Muscle of leg (tissue), 16 donors: ENCODE measurements at places on chromosomes 16 and 17. TPM values are rescaled to one million over a fixed set of nuclear protein-coding genes. Genes with fewer than 3 reads are reported as not detected.
A peak's percentile ranks its signal among the peaks of the same experiment; 100 is the strongest.

- peaks cover 28% of the 10 kb centered on the region for H3K36me3 ChIP-seq
- peak overlapping the region; percentile 4 for H3K27ac ChIP-seq
- H3K27me3 ChIP-seq = no peaks in the 10 kb centered on the region
Measured at GRCh38 chr17:58520843-58521430, 6.5 kb upstream of the MTMR4 start.

DNA sequence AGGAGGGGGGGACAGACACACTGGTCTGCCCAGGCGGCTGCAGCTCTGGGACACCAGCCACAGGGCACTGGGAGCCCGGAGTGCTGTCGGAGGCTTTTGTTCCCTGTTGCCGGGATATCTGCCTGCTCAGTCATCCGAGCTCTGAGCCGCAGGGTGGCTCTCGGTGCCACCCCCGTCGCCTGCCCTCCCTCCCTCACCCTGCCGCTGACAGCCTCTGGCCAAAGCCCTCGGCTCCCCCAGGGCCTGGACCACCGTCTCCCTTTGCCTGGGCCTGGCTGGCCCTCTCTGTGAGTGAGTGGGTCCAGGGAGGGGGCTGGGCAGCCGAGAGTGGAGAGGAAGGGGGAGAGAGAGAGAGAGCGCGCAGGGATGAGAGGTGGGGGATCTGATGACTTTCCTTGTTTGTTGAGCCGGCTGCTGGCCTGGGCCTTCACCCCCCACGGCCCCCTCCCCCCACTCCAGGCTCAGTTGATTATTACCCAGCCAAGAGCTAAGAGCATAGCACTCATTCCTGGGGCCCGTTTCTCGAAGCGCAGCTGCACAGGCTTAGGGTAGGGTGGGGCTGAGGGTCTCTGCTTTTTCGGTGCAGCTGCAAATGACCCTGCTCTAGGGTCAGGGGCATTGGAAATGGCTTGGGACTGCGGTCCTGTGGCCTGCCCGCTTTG, 2.7 kb downstream of the FOXJ1 start:
- H3K4me3 ChIP-seq = no peak overlapping the region
- peaks cover 96% of the 10 kb centered on the region for H3K27me3 ChIP-seq

DNA sequence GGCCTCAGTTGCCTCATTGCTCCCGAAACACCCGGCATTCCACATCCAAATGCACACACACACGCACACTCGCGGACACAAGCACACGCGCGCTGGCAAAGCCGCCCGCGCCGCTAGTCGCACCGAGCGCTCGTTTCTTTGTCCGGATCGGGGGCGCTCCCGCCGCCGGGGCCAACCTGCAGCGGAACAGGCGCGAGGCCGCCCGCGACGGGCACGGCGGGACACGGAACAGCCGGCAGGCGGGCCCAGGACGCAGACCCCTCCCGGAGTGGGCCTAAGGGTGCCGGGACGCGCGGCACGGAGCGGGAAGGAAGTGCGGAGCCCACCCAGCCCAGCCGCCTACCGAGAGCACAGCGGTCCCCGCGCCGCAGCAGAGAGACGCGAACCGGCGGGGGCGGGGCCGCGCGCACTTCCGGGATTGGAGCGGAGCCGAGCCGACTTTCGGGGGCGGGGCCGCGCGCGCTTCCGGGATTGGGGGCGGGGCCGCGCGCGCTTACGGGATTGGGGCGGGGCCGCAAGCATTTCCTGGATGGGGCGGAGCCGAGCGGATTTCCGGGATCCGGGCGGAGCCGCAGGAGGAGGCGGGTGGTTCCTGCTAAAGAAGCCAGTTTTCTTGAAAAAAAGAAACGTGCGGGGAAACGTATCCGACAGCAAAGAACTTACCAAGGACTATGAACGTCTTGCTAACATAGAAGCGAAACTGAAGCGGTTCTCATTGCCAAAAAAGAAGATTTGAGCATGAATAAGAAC, at the start of gene CYBC1:
Gene CYBC1, minus strand, starts transcription at position 396 of the 750 bp plus-strand sequence. CDS start 1,498 bp downstream, outside the sequence.
- H3K27me3 ChIP-seq = no peaks in the 10 kb centered on the region
- DNase-seq = peak; percentile 97
- peaks cover 20% of the 10 kb centered on the region for H3K4me1 ChIP-seq
- peak within 1 kb of the TSS; percentile 81 for H3K4me3 ChIP-seq

GRCh38 chr16:70745536-70746025, 55.4 kb downstream of the VAC14 start:
- H3K27ac ChIP-seq = no peak overlapping the region
- no peaks in the 10 kb centered on the region for H3K27me3 ChIP-seq
- no peak overlapping the region for H3K4me3 ChIP-seq
- DNase-seq = no peak
- H3K36me3 ChIP-seq = peaks cover 36% of the 10 kb centered on the region
- peaks cover 53% of the 10 kb centered on the region for H3K4me1 ChIP-seq

- no peak for DNase-seq
- no peak overlapping the region for H3K27ac ChIP-seq
- no peak overlapping the region for H3K4me3 ChIP-seq
- H3K36me3 ChIP-seq = no peaks in the 10 kb centered on the region
- H3K4me1 ChIP-seq = no peaks in the 10 kb centered on the region
Measured at GRCh38 chr17:57067162-57067561, 17.9 kb upstream of the AKAP1 start.

GRCh38 chr16:50313596-50314478, 47.5 kb downstream of the ADCY7 start:
- H3K4me1 ChIP-seq = no peaks in the 10 kb centered on the region
- H3K4me3 ChIP-seq = no peak overlapping the region
- peak; percentile 44 for DNase-seq
- no peak overlapping the region for H3K27ac ChIP-seq
- peaks cover 52% of the 10 kb centered on the region for H3K36me3 ChIP-seq

- H3K36me3 ChIP-seq = no peaks in the 10 kb centered on the region
- no peak overlapping the region for H3K27ac ChIP-seq
- no peaks in the 10 kb centered on the region for H3K4me1 ChIP-seq
- peaks cover 7% of the 10 kb centered on the region for H3K27me3 ChIP-seq
- no peak overlapping the region for H3K4me3 ChIP-seq
Measured at GRCh38 chr17:36750316-36750885, 149.0 kb downstream of the MRM1 start.

The USP7 gene
- polyA plus RNA-seq = 64.2 TPM

The G6PC1 gene
- 0.26 TPM for polyA plus RNA-seq

The GABARAP gene
- 340 TPM for polyA plus RNA-seq
